ENCODE measurements at places on chromosomes 7 and 10.

- no peak for DNase-seq
Measured at GRCh38 chr10:119538632-119539358, 3.7 kb downstream of the RGS10 start.

DNA sequence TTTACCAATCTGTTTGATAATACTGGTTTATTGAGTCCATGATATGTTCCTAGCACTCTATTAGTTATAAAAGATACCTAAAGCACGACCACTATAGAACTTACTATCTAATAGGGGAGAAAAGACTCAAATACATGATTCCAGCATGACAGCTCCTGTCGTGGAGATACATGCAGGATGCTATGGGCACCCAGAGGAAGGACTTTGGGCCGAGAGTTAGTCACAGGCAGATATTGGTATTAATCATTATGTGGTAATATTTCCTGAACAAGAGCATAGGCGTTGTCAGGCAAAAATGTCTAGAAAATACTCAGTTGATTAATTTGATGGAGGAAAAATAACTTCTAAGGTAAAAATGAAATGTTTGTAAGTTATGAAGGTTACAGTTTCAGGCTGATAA is 31.8 kb downstream of the CNNM2 start:
- DNase-seq = no peak

- DNase-seq = no peak
Measured at GRCh38 chr10:31745612-31746376, 182.8 kb downstream of the ARHGAP12 start.

DNA sequence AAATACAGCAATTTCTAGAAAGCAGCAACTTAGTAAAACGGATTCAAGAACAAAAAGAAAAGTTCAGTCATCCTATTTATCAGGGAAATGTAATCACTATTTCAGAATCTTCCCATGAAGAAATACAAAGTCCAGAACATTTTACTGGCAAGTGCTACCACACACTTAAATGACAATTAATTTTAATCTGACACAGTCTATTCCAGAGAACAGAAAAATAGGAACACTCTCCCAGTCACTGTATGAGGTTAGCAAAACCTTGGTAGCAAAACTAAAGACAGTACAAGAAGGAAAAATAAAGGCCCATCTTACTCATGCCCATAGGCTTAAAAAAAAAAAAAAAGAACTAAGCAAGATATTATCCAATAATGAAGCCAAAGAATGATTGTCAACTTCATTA is 295.8 kb downstream of the CELF2 start:
- no peak for DNase-seq

DNA sequence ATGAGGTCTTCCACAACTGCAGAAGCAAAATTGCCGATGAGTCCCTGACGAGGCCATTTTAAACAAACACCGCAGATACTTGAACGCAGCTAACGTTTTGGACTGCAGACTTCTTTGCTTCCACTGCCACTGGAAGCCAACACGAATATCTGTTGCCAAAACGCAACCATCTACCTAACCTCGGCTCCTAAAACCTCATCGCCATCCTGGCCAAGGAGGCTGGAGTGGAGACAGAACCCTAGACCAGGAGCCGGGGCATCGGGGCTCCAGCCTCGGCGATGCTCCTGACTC is 493 bp downstream of the WDR91 start:
- no peak for DNase-seq

- no peak for DNase-seq
Measured at GRCh38 chr7:148967032-148967372, 61.3 kb downstream of the PDIA4 start.

GRCh38 chr10:84005403-84005802 is 133.9 kb upstream of the GHITM start:
- no peak for DNase-seq

DNA sequence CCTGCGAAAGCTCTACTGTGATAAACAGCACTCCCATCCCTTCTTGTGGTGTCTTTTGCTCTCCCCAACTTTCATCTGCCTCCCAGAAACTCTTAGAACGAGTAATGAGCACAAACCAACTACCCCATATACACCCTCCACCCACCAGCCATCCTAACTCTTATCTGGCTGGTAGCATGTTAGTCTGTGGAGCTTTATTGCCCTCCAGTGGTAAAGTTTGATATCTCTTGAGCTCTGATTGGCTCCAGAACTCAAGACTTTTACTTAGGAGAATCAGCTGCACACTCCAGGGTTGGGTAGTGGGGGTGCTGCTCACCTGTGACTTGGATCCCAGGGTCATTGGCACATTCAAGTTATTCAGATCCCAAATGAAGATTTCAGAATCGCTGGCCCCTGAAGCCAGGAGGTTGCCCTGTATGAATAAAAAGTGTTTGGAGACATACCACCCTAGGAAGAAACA is 10.9 kb downstream of the SEC31B start:
- no peak for DNase-seq

DNA sequence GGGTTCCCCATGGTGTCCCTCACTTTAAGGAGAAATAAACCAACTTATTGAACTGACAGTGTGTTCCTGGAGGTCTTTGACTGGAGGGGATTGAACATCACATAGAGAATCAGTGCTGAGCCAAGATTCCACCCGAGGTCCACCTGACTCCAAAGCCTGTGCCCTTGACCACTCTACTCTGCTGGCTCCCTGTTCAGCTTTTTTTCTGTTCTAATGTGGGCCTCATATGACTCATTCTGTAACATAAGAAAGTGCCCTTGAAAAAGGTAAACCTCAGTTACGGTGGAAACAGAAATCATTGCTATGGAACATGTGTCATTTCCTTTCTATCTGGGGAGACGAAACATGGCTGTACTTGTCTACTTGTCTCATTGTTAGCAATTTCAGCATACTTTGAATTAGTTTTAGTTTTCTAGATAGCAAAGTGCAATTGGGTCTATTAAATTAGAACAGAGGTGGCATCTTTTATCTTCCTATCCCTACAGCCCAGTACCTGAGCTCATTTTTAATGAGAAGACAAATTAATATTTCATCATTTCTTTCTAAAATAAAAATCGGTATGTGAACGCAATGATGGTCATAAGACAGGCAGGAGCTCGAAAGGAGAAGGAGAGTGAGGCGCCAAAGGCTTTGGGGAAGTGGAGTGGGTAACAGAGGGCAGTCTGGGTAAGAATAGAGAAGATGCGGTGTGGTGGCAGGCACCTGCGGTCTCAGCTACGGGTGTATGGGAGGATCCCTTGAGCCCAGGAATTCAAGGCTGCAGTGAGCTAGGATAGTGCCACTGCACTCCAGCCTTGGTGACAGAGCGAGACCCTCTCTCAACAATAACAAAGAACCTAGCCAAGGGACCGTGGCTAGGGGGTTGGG is 1.5 kb downstream of the GSDME start:
- no peak for DNase-seq

GRCh38 chr10:112687647-112688046 is 240.6 kb downstream of the VTI1A start:
- no peak for DNase-seq

GRCh38 chr10:62136931-62137330 is 131.7 kb downstream of the RTKN2 start:
- no peak for DNase-seq

- no peak for DNase-seq
Measured at GRCh38 chr10:32377458-32378259, 30.7 kb upstream of the EPC1 start.

GRCh38 chr7:57482-58255 is 134.7 kb upstream of the FAM20C start:
- no peak for DNase-seq

DNA sequence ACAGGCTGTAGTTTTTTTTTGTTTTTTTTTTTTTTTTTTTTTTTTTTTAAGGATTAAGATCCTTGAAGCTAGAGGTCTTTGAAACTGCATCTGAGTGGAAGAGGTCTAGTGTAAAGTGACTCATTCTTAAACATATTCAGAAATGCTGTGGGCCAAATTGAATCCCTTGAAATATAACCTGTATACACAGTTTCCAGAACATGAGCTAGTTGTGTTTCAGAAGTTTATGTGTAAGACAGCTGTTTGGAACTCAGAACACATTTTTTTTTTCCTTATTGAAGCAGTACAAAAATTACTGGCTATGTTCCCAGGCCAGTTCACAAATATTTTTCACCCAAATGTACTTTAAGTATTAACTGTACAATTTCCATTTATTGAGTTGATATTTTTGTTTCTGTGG is 67.9 kb downstream of the PPP1R9A start:
- no peak for DNase-seq

DNA sequence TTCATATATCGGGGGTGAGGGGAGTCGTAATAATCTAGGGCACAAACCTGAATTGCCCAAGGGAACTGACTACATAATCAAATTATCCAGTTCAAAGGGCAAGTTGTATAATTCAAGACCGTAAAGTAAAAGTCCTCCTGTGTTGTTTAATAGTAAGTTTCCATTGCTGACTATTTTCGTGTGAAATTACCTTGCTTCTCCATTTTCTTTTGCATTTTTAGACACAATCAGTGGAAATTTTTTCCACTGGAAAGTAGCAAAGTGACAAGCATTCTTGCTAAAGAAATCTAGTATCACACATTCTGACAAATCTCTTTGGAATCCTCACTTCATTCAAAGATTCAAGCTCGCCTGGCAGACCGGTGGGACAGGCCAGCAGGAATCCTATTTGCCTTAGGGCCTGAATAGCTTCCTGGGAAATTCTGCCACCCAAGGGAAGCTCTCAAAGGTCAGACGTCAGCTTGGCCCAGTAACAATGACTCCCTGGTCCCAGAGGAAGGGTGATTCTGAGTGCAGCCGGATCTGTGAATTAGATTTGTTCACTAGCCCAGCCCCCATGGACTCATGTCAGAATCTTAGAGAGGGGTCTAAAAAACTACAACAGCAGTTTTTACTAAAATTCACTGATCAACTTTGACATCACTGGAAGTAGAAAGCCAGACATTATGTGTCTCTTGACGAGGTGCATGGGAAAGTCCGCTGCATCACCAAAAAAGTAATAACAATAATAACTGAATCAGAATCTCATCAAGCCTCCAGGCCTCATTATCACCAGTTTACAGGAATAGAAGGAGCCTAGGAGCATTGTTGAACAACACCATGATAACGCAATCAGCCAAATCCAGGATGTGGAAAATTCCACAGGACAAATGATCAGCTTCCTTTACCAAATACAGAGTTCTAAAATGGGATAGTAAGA is 161.0 kb downstream of the SKIDA1 start:
- DNase-seq = no peak

GRCh38 chr7:27204851-27205322 is 5.0 kb upstream of the HOXA13 start:
- DNase-seq = no peak

GRCh38 chr7:68729371-68729770 is 868.9 kb upstream of the AUTS2 start:
- no peak for DNase-seq

DNA sequence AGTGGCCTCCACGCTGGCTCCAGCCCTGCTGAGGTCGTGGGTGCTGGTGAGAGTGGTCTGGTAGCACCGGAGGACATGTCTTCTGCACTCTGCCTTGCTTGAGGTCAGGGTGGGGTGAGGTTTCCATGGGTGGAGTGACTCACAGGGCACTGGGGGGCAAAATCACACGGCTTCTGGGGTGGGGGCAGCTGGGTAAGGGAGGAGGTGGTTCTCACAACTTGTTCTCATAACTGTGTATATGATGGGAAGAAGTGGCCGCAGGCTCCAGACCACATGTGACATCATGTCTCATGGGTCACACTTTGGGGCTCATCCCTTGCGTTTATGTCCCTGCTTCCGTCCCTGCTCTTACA is 884 bp upstream of the PRF1 start:
- DNase-seq = no peak

GRCh38 chr10:73841526-73842285 is 30.3 kb upstream of the NDST2 start:
- DNase-seq = no peak

DNA sequence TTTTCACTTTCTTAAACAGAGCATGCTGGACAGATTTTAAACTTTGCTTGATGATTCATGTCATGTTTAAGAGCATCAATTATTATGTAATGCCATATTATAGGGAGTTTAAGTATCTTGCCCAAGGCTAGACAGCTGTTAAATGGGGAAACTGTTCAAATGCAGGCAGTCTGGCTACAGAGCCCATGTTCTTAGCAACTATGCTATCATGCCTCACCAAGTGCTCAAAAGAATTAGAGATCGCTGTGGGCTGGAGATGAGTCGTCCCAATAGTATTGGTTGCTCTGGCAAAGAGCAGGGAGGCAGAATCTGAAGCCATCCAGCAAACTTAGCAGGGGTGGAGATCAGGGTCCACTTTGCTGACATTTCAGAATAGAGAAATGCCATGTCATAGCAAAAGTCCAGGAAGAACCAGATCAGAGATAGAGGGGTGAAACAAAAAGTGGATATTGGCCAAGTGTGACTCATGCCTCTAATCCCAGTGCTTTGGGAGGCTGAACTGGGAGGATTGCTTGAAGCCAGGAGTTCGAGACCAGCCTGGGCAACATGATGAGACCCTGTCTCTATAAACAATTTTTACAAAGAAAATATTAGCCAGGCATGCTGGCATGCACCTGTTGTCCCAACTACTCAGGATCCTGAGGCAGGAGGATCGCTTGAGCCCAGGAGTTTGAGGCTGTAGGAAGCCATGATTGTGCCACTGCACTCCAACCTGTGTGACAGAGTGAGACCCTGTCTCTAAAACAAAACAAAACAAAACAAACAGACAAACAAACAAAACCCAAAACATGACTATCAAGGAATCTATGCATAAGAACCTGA is 57.8 kb downstream of the BAMBI start:
- DNase-seq = no peak

- DNase-seq = no peak
Measured at GRCh38 chr10:85317827-85318226, 989.4 kb downstream of the CCSER2 start.

- no peak for DNase-seq
Measured at GRCh38 chr7:27697861-27698430, 35.3 kb upstream of the HIBADH start.

DNA sequence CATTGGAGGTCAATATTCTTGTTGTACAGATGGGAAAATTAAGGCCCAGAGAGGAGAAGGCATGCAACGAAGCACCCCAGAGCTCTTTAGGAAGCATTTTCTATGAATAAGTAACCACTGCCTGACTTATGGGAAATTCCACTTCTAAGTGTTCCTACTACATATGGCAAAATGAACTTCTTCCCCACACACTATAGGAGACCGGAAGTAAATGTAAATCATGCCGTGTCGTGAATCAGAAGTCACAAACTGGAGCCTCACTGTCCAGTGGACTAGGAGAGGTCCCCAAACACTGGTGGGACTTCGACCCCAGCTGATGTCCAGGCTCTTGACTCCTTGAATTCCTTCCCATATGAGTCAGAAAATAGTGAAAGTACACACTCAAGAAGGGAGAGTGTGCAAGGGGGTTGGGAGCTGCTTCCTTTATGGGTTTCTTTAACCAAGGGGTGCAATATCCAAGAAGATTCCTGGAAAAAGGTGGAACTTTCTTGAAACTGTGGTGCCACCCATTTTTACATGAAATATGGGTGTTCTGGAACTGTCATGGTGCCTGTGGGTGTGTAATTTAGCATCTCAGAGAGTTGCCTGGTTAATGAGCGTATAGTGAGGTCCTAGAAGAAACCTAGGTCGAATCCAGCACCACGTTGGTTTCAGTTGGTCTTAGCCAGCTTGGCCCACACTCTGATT is 6.7 kb downstream of the RASSF4 start:
- no peak for DNase-seq

- no peak for DNase-seq
Measured at GRCh38 chr10:131954356-131954965, 27.3 kb downstream of the BNIP3 start.

Data from stimulated activated CD4-positive, alpha-beta T cell treated with anti-CD3 and anti-CD28 coated beads, Interleukin-1b, Interleukin-23, amount 100 ng/mL, for 24 hours (primary cell).